ENCODE measurements at places on chromosomes 6 and 20.

DNA sequence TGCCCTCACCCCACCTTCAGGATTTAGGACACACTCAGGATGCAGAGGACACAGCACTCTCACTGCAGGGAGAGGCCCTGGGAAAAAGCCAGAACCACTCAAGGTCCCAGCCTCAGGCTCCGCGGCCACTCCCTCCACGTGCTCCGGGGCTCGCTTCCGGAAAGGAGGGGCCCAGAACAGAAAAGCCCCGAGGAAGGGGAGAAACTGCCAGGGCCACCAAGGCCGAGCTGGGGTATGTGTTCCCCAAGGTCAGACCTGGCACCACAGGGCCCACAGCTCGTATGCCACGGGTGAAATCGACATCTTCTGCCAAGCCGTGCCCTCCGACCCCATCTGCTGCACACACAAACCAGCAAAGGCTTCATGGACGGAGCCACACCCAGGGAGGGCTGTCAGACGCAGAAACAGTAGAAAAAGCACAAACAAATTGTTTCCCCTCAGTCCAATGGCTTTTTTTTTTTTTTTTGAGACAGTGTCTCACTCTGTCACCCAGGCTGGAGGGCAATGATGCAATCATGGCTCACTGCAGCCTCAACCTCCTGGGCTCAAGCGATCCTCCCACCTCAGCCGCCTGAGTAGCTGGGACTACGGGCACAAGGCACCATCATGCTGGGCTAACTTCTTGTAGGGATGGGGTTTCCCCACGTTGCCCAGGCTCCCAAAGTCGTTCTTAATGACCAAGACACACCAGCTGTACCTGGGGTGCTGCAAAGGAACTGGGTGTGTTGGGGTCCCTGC, 33.4 kb downstream of the SLC2A4RG start:
- DNase-seq = peak; percentile 20

- DNase-seq = peak; percentile 76
These were observed 2.8 kb downstream of the FOXS1 start for GRCh38 chr20:31842471-31843157.

DNA sequence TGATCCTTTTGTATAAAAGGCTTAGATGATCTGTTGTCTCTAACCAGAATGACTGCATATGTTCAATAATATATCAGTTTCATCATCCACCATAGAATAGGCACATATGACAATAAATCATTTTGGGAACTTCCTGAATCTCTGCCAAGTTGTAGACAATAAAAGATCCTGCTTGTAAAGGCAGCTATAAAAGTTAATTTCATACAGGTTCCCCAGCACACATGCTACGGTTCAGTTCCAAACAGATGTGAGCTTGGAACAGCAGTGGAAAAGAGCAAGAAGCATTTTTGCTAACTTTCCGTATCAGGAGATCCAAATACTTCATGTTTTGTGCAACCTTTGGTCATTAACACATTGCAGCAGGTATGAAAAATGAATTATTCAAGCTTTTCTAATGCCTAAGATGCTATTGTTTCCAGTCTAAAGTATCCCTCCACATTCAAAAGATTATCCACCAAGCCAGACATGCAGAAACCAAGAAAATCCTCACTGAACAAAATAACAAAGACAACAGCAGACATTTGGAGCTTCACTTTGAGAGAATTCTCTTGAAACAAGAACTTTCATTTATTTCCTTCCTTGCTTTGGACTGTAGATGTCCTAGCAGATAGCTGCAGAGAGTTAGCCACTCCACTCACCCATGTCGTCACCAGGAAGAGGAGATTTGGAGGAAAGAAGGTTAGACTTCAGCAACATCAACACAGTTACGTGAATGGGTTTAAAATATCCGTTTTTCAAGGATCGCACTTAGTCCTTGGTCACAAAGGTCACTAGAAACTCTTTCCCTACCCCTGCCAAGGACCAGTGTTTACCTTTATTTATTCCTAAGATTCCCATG, 453.5 kb upstream of the JARID2 start:
- no peak for DNase-seq

GRCh38 chr6:28945349-28945748, 21.6 kb upstream of the TRIM27 start:
- no peak for DNase-seq

DNA sequence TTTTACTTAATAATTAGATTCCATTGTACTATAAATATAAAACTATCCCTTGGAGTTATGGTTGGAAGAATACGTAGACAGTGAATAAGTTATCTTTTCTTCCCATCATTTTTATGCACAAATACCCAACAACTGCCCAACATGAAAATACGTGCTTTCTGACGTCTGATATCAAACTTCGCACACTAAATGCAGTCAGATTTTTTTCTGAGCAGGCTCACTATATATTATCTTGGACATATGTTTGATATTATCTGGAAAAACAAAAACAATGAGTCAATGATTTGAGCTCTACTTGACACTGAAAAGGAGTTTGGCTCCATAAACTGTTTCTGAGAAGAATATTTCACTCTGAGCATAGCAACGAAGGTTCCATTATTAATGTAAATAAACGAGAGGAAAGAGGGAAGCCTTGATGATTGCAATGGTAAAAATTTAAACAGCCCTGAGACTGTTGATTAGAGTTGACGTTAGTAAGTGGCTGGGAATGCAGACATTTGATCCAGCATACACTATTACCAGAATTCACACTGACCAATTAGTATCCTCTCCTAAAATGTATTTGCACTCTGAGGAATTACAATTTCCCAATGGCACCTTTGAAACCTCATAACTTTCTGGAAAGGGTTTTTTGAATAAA, 1090.0 kb downstream of the EPHA7 start:
- no peak for DNase-seq

DNA sequence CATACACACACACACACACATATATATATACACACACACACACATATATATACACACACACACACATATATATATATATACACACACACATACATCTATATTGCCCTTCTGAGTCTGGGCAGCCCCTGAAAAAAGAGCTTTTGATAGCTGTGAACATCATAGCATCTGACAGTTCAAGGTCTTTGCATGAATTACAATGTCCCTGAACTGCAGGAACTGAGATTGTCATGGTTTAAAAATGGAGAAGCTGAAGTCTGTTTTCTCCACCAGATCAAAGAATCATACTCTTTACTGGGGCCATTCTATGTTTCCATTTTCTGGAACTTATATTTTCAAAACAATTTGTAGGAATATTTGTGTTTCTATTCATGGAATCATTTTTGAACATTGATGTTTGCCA, 189.8 kb downstream of the ZDHHC14 start:
- DNase-seq = no peak

GRCh38 chr6:46051962-46052361, 36.3 kb upstream of the CLIC5 start:
- DNase-seq = no peak

GRCh38 chr6:166258854-166259276, 49.3 kb downstream of the PRR18 start:
- DNase-seq = no peak

GRCh38 chr6:105495515-105495914, 92.6 kb upstream of the PREP start:
- DNase-seq = no peak

- no peak for DNase-seq
These were observed 1113.1 kb upstream of the CITED2 start for GRCh38 chr6:140487586-140487985.

GRCh38 chr6:88301256-88301655, 135.1 kb upstream of the CNR1 start:
- DNase-seq = no peak

- DNase-seq = no peak
These were observed 71.3 kb downstream of the MANEA start for GRCh38 chr6:95648636-95649035.

GRCh38 chr6:39881851-39882530, 52.3 kb downstream of the MOCS1 start:
- DNase-seq = peak; percentile 71

DNA sequence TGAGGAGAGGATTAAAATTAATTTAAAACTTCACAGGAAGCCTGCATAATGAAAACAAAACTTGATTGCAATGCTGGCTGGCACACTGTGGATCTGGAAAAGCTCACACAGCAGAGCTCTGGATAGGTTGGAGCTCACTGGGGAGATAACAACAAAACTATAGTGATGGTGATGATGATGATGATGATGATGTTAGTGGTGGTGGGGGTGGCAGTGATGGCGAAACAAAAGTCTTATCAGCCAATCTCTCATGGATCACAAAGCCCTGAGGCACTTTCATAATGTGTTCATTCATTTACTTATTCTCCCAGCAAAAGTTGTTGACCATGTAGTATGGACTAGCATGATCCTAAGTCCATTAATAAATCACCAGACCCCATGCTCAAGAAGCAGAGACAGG, 152.0 kb downstream of the MBOAT1 start:
- DNase-seq = no peak

DNA sequence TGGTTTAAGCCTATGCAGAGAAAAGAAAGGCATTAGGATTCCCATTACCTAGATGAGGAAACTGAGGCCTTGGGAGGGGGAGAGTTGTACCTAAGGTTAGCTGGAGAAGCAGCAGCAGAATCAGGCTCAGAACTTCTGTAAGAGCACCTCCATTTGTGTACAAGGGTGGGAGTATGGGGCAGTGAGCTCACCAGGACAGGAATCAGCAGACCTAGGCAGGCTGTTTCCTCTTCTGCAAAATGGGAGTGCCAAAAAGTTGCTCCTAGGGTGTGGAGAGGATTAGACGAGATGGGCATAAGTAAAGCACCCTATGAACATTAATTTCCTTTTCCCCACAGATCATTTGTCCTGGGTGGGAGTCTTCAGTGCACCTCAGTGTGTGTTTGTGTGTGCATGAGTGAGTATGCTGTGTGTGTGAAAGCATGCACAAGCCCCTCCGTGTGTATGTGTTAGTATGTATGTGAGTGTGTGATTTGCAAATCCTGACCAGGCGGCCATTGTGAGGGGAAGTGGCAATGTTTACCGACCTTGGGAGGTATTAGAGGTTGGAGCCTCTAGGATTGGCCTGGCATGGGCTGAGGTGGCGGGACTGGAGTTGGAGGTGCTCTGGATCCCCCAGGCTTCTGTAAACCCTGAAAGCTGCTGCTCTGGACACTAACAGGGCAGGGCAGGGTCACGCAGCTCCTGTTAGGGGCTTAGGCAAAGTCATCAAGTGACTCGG, 78.8 kb downstream of the VEGFA start:
- no peak for DNase-seq

- no peak for DNase-seq
These were observed 151.5 kb upstream of the CENPW start for GRCh38 chr6:126188279-126188909.

DNA sequence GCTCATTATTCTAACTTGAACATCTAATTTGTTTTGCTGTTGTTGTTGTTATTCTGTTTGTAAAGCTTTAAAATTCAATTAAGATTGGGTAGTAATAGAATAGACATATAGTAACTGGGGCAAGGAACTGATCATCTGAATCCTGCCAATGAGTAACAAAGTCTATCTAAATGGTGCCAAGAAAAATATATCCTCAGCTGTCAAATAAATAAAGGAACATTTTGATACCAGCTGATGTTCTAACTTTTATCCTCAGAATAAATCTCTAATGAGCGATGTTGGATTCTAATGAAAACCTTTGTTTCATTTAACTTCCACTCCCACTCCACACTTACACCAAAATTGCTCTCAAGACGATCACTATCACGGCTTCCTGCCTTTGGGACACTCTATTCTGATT, 210.9 kb downstream of the TINAG start:
- DNase-seq = no peak

GRCh38 chr20:63330940-63331339, 30.2 kb downstream of the CHRNA4 start:
- DNase-seq = no peak

DNA sequence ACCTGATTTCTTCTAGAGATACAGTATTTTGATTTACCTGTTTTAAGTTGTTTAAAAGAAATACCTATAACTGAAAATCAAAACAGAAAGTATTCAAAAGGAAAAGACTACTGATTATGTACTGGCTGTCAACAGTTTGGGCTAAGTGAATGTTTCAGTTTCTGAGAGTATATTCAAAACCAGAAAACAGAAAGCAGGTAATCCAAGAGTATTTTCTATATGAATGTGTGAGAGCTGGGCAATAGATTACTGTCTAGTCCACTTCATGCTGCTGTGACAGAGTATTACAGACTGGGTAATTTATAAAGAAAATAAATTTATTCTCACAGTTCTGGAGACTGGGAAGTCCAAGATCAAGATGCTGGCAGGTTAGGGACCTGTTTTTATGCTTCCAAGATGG, 261.0 kb downstream of the ARHGAP18 start:
- no peak for DNase-seq

DNA sequence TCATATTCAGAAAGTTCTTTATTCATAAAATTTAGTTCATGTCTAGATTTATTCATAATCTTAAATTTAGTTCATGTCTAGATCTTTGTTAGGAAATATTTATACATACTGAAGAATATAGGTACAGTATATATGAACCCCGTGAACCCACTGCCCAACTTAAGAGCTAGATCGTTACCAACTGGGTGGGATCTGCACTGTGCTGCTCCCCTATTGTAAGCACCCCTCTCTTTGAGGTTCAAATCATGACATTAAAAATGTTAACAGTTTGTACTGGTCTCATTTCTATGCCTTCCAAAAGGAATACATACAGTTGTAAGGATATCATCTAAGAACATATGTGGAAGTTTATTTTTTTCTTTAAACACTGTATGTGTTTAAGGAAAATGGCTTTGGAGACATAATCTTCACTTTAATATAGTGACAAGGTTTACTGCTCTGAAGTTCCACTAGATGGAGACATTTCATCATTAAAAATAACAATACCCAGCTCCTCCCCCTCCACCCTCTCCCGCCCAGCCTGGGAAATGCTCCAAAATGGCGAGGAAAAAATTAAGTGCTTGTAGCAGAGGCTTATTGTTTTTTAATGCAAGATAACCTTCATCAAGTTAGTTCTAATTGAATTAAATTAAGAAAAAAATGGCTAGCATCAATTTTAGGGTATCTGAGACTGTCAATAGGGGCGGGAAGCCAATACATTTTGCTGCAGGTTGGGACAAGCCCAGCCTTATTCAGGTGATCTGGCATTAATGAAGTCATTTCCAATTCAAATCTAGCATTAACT, 104.1 kb upstream of the TRAF3IP2 start:
- DNase-seq = peak; percentile 87

GRCh38 chr6:161251345-161251744, 22.5 kb downstream of the AGPAT4 start:
- no peak for DNase-seq

- DNase-seq = no peak
These were observed 247.3 kb upstream of the PDE10A start for GRCh38 chr6:165910184-165910966.

GRCh38 chr6:3670356-3670755, 81.2 kb downstream of the PXDC1 start:
- no peak for DNase-seq

- DNase-seq = peak; percentile 6
These were observed 174.6 kb downstream of the SYNDIG1 start for GRCh38 chr20:24643731-24644626.

- no peak for DNase-seq
These were observed 2.0 kb downstream of the FOXC1 start for GRCh38 chr6:1611572-1612298.

GRCh38 chr20:63015147-63015661, 8.4 kb upstream of the BHLHE23 start:
- DNase-seq = no peak
